Germinal center (tissue), 1 donor: ENCODE measurements at places on chromosomes 3 and 15.
A peak's percentile ranks its signal among the peaks of the same experiment; 100 is the strongest.

DNA sequence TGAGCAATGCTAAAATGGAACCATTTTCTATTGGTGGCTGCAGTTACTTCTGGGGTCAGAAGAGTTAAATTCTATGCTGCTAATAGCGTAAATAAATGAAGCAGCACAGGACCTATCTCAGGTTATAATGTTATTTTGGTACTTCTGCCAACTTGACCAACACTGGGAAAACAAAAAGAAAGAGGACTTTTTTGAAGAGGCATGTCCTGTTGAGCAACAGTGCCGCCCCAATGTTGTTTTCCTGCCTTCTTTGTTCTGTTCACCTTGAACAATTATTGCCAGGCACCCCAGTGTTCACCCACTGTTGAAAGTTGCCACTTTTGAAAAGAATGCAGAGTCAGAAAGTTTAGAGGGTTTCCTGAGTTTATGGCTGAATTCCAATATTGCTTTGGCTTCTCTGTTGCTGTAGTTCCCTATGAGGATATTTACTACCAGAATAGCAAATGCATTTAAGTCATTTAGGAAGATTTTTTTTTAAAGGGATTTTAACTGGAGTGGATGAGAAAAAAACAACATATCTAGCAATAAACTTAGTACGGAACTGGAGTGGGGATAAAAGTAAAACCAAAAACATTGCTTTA, 679.0 kb upstream of the DPPA4 start:
- no peak for DNase-seq

DNA sequence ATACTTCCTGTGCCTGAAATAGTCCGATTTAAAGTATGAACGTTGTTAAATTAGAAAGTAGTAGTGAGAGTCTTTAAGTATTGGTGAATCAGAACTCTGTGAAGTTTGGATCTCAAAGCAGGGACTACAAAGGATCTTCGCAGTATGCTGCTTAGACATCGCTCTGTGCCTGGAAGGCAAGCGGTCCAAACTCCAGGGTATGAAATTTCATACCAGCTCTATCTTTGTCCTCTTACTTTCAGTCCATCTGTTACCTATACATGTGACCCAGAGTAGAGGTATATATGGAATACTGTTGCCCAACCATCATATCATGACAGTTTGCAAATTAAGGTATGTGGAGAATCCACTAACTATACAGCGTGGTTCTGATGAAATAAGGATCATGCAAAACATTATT, 34.5 kb downstream of the VPS8 start:
- DNase-seq: no peak

GRCh38 chr3:128279601-128279880, 126.3 kb downstream of the EEFSEC start:
- no peak for DNase-seq

DNA sequence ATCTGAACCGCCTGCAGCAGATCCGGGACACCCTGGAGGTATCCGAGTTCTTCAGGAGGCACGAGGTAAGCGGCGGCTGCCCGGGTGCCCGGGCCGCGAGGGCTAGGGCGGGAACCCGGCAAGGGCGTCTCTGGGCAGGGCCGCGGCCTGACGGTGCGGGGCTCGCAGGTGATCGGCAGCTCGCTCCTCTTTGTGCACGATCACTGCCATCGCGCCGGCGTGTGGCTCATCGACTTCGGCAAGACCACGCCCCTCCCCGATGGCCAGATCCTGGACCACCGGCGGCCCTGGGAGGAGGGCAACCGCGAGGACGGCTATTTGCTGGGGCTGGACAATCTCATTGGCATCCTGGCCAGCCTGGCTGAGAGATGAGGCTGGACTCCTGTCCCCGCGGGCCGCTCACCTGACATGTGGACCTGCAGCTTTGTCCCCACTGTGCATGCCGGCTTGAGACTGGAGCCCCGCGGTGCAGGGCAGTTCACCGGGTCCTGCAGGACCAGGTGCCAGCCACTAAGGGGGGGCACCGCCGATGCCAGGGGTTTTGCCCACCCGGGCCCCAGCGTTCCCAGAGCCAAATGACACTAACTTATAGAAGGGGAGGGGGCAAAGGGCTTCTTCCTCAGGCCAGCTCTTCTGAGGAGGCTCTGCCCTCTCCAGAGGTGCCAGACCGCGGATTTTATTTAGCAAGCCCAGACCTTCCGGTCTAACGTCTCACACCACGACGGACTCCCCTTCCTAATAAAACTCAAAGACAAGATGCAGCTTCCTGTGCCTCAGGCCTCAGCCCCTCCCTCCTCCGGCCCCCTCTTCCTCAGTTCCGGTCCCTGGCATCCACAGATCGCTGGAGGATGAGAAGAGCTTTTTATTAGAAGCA, 9.4 kb downstream of the ITPKA start:
- no peak for DNase-seq

DNA sequence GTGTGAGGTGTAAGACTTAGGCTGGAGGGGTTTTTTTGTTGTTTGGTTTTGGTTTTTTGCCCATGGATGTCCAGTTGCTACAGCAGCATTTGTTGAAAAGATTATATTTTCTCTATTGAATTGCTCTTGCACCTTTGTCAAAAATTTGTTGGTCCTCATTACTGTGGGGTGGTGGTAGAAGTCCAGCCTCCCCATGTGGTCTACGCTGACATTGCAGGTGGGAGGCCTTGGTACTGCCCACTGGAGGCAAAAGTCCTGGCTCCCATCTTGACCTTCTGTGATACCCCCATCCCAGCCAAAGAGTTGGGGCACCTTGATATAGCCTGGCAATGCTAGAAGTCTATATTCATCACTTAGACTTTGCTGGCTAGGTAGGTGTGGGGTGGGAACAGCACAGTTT, 5.4 kb upstream of the RAB6B start:
- DNase-seq: no peak

DNA sequence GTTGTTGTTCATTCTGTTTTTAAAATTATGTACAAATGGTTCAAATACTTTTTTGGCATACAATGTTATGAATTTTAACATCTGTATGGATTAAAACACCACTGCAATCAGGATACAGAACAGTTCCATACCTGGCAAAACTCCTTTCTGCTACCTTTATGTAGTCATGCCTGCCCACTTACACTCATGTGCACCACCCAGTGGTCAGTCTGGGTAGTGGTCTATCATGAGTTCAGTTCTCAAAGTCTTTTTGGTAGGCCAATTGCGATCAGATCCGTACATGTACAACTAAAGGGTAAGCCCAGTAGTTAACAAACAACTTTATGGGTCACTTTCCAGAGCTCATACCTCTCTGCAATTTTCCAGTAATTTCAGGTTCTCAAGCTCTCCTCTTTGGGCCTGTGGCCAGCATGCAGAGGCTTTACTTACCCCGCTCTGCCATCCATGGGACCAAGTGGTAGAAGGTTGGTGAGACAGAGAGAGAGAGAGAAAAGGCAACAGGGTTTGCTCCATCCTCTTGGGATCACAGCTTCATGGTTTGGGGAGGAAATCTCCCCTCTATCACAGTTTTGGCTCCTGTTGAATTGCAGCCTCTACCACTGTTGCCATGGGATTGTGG, 63.9 kb upstream of the FAM98B start:
- DNase-seq: peak; percentile 53

GRCh38 chr3:124663690-124664089, 66.6 kb upstream of the UMPS start:
- DNase-seq: no peak

DNA sequence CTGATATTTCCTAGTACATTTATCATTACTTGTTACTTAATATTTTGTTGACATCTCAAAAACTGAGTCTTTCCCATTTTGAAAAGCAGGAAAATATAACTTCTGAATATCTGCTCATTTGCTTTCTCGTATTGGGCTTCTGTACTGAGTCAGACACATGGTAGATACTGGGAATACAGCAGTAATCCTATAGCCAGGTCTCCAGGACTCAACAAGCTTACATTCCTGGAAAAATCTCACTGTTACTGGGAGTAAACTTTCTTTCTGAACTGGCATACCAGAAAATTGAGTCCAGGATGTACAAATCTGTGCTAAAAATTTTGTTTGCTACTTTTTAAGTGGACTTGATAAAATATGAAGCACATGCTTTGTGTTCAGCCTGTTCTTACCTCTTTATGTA, 240.4 kb downstream of the RBMS3 start:
- no peak for DNase-seq

DNA sequence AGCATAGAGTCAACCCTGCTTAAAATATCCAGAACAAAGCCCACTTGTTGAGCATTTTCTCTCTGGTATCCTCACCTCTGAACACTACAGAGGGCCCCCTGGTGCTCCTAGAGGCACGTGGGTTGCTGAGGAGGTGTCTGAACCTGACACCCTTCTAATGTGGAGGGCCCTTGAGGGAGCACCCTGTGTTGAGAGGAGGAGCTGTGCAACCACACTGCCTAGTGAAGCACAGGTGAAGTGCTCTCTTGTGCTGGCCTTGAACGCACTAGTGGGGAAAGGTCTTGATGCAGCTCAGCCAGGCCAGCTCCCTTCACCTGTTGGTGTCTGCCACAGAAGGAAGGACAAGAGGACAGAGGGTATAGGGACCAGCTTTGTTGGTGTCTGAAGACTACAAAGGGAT, 51.9 kb downstream of the CCK start:
- DNase-seq: no peak

DNA sequence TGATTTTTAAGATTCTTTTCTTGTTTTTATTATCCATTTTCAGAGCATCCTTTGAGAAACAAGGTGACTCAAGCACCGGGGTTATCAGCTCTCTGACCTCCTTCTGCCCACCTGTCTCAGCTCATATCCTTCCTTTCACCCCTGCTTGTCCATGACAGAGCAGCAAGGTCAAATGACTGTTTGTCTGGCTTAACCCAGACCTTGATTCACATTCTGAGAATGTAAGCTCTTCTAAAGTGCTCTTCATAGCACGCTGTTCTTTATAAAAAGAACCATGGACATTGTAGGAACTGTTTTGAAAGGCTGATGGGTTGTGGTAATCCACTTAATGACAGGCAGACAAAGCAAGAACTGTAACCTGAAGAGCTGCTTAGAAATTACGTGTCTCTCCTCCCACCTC, 122.5 kb downstream of the CHST2 start:
- no peak for DNase-seq

- DNase-seq: no peak
Observed at GRCh38 chr3:168431491-168431890, 335.8 kb upstream of the GOLIM4 start.

DNA sequence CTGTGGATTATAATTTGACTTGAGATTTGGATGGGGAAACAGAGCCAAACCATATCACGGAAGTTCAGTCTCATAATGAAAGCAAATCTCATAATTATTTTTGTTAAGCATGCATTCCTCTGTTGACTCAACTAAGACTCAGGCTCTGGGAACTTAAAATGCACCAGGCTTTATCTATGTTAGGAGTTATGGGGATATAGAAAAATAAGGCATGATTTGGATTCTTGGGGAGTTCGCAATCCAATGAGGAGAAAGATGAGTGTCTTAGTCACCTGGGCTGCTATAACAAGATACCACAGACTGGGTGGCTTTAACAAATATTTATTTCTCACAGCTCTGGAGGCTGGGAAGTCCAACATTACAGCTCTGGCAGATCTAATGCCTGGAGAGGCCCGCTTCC, 89.4 kb upstream of the TJP1 start:
- no peak for DNase-seq

DNA sequence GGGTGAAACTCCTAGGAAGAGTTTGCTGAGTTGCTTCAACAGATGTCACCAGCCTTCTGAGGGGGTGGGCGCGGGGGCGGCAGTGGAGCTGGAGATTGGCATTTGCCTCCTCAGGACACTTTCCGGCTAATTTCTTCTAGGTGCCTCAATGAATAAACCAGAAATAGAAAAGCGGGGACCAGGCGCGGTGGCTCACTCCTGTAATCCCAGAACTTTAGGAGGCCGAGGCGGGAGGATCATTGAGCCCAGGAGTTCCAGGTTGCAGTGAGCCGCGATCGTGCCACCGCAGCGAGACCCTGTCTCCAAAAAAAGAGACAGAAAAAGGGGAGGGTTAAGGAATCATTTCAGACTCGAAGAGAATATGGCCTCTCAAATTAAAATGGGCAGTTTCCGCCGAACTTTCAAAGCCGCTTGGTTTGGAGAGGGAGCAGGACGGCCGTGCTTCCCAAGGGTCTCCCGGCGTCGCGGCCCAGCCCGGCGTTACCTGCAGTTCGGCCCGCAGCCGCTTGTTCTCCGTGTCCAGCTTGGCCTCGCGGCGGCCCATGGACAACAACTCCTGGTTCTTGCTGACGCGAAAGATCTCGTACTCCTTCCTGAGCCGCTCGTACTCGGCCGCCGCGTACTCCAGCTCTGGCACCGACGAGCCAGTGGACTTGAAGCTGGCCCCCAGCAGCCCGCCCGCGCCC, 587 bp downstream of the NPHP3 start:
- DNase-seq: no peak

GRCh38 chr3:133283958-133284807, 115.7 kb upstream of the BFSP2 start:
- no peak for DNase-seq

DNA sequence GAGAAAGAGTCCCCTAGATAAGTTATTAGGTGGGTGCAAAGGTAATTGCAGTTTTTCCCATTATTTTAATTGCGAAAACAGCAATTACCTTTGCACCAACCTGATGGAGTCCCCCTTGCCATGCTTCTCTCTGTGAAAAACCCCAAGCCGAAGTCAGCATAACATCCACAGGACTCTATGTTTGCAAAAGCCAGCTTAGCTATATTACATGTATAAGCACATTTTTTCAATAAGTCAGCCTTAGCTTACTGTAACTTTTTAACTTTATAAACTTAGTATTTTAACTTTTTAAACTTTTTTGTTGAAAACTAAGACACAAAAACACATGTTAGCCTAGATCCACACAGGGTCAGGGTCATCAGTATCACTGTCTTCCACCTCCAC, 21.4 kb upstream of the MUC20 start:
- no peak for DNase-seq

DNA sequence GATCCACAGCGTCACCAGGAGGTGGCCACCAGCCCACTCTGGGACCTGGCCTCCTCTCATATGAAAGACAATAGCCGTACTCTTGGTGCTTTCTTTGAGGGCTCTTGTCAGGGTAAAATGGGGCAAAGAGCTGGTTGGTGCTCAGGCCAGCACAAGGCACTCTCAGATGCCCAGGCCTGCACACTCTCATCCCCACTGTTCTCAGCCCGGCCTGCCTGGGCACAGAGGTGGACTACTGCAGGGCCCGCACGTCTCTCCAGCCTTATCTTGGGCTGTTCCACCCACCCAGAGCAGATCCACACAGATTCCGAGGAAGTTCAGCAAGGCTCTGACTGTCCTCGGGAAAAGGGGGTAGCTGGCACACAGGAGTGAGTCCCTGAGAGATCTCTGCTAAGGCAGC, 122.8 kb upstream of the PRR20G start:
- no peak for DNase-seq

GRCh38 chr3:1943395-1944118, 155.1 kb upstream of the CNTN4 start:
- no peak for DNase-seq

- no peak for DNase-seq
Observed at GRCh38 chr3:87047852-87048251, 56.9 kb upstream of the VGLL3 start.

DNA sequence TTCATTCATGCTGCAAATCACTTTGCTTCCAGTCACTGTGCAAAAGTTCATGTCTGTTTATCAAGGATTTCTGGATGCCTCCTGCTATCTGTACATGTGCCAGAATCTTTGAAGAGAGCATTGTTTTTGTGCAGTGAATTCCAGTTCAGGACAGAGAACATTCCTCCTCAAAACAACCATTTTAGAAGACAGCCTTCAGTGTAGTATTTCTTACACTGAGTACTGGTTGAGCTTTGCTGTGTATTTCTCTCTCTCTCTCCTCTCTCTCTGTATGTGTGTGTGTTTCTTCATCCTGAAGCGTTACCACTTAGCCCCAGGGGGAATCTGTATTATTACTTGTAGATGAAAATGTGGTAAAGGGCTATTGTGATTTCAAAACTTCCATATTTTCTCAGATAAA, 123.8 kb upstream of the CHL1 start:
- DNase-seq: no peak
